ENCODE measurements at places on chromosomes 1 and 21.

- no peak for DNase-seq
Measured at GRCh38 chr1:98975810-98976209, 28.9 kb downstream of the PLPPR5 start.

DNA sequence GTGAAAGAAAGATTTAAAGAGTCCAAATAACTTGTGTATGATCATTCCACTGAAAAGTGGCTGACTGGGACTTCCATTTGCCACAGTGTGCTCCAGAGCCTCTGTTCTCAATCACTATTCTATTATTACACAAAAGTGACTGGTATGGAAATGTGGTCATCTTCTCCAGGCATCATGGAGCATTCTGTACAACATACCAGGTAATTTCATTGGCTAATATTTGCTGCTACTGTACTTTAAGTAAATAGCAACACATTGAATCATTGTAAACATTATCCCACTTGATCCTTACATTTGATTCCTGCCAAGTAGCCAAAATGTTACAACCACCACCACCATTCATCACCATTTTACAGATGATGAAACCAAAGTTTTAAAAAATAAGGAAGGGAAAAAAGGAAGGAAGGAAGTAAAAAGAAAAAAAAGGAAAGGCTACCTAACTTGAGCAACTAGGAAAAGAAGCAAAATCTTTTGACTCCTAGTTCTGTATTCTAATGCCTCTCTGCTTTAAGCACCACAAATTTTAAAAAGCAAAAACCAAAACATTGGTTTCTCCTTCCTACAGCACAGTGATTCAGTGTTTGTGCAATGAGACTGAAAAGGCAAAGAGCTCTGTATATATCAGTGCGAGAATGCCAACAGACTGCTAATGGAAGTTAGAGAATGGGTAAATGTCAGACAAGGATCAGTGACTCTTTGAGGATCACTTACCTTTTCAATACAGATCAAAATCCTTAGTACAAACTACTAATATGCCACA is 361.4 kb upstream of the PTBP2 start:
- DNase-seq, result no peak

DNA sequence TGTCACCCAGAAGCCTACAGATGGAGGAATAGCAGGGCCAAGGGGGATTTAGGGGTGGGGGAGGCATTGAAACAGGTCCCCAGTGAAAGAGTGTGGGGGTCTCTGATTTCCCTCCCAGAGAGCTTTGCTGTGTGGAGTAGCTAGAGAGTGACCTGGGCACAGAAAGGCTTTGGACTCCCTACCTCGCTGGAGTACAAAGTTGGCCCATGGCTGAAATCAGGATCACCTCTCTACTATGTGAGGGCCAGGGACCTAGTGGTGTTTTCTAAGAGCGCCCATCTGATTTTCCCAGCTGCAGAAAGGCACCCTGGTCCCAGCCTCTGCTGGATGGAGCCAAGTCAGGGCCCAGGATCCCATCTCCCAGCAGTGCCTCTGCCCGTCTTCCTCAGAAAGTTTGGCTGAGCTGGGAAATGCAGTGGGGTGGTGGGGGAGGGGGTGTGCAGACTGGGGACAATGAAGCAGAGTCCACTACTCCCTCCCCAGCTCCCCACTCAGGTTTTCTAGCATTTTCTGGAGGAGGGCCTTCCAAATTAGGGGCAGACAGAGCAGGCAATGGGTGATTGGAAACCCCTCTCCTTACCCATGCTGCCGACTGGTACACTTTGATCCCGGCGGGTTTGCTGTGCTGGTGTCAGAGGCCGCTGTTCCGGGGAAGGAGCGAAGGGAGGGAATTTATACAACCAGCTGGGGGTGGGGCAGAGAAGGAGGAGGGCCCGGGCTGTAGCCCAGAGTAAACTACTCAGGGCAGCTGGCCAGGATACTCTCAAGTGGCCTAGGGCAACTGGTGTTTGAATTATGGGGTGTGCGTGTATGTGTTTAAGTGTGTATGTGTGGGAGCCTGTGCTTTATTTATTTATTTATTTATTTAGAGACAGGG is at the start of gene SELENBP1:
Gene SELENBP1 (minus strand): TSS at position 648 of the 877 bp plus-strand sequence. CDS start 64 bp downstream, at position 584.
- DNase-seq, result no peak

GRCh38 chr1:33137800-33138199 is 44.0 kb downstream of the TRIM62 start:
- DNase-seq, result no peak

- DNase-seq, result no peak
Measured at GRCh38 chr1:232486006-232486405, 143.9 kb downstream of the SIPA1L2 start.

GRCh38 chr1:33455539-33456501 is 16.6 kb upstream of the ZSCAN20 start:
- DNase-seq, result no peak

- no peak for DNase-seq
Measured at GRCh38 chr1:62528015-62528414, 69.3 kb upstream of the ANGPTL3 start.

DNA sequence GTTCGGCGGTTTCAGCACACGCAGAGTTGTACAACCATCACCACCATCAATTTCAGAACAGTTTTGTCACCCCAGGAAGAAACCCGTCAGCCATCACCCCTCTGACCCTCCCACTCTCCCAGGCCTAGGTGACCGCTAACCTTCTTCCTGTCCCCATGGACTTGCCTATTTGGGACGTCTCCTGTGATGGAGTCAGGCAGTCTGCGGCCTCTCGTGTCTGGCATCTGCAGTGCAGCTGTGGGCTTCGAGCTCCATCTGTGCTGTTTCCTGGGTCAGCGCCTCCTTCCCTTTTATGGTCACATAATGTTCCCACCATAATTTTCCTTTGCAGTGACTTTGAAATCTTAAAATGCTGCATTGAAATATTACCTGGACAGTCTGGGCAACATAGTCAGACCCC is 24.4 kb downstream of the SLC45A1 start:
- no peak for DNase-seq

DNA sequence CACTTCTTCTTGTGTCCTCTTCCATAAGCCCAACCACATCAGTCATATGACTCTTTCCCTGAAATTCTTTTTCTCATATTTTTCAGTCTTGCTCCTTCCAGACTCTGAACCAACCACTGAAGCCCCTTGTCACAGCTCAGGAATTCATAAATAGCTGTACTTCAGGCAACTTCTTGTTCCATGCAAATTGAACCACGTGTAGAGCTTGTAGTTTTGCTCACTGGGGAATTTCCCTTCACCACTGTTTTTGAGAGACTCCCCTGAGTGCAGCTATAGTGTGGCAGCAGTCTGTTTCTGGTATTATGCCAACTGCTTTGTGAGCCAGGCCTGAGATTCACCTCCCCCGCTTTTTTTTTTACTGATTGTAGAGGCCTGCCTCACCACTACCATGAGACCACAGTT is 150.3 kb upstream of the SPAG17 start:
- DNase-seq, result no peak

- DNase-seq, result no peak
Measured at GRCh38 chr1:240136402-240136801, 44.7 kb downstream of the FMN2 start.

DNA sequence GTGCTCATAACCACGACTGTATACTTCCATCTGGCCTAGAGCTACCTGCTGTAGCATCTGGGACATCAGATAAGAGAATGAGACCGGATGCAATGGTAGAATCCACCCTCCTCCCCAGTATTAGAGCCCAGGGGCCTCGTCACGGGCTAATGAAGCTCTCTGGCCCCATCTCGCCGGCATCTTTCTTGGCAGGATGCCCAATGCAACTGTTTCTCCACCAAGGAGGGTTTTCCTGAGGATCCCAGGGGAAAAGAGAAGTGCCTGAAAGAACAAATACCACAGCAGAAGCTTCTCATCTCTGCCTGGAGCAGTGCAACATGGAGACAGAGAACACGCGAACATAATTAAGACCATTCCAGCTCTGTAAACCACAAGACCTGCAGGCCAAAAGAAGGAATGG is 80.0 kb downstream of the VWA5B1 start:
- no peak for DNase-seq

DNA sequence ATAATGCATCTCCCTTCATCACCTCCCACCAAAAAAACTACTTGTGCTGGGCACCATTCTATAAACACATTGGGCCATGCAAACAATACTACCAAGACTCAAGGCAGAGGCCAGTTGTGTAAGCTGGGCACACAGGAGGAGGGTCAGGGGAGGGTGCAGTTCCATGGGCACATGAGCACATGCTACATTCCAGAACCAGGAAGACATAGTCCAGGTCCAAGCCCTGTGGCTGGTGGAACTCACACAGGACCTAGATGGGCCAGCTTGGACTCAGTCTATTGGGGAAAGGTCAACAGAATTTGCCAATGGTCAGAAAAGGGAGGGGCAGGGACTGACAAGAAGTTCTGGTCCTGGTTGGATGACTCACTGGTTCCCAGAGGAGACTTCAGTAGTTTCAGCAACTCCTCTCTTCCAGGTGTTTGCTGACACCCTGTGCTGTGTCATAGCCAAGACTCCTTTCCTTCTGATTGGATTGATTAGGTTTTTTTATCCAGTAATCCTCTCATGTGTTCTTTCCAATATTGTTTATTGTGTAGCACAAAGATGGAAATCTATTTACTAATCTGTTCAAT is 249.7 kb downstream of the C1orf94 start:
- DNase-seq, result no peak

Measured in activated CD4-positive, CD25-positive, alpha-beta regulatory T cell (primary cell).